Transverse colon (tissue), 4 donors: ENCODE measurements at places on chromosomes 6 and 20. TPM values are rescaled to one million over a fixed set of nuclear protein-coding genes. Genes with fewer than 3 reads are reported as not detected.
A peak's percentile ranks its signal among the peaks of the same experiment; 100 is the strongest.

The KCNS1 gene
- total RNA-seq: 0.55 TPM

The NELFCD gene
- total RNA-seq: 43.7 TPM

DNA sequence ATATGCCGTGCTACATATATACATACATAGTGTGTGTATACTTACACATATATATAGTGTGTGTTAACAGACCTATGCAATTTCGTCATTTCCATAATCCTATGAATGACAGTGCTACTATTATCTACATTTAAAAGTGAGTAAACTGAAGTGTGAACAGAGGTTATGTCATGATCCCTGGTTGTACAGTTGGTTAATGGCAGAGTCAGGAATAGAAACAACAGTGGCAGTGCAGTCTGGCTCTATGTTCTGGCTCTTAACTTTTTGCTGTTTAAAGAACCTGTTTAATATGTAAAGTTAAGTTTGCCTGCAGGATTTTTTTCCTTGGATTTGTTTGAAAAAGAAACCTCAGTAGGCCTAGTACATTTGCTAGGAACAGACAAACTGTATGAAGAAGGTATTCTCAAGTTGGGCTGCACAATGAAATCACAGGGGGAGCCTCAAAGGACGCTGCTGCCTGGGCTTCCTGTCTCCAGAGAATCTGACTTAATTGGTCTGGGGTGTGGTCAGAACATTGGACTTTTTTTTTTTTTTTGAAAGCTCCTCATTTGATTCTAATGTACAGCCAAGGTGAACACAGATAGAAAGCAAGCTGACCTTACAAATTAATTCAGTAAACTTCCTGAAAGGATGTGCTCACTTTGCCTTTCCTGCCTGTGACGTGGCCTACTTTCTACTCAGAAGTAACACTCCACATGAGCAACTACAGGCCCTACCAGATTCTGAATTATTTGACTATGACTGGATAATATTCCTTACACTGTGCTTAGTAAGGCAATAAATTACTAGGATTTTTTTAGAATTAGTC, 29.4 kb downstream of the PLCB1 start:
- no peak for DNase-seq

DNA sequence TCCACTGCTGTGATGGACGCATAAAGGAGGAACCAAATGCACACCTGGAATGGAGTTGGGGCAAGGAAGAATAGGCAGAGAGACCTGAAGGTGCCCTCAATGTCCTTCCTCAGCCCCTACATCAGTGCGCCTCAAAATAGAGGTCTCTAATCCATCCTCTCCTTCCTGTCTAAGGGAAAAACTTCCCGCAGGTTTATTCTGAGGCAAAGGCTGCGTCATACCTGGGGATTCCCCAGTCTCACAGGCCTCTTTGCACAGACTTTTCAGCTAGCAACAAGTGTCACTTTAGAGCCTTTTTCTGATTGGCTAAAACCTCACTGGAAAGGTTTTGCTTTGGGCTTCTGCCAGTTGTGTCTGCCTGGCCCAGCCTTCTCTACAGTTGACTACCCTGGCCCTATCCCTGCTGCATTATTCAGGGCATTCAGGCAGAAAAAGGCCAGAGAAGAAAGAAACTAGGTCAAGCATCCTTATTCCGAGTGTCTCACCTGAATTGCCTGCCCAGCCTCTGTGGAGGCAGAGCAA, 1.8 kb upstream of the HLA-DQB1 start:
- DNase-seq: peak; percentile 26

DNA sequence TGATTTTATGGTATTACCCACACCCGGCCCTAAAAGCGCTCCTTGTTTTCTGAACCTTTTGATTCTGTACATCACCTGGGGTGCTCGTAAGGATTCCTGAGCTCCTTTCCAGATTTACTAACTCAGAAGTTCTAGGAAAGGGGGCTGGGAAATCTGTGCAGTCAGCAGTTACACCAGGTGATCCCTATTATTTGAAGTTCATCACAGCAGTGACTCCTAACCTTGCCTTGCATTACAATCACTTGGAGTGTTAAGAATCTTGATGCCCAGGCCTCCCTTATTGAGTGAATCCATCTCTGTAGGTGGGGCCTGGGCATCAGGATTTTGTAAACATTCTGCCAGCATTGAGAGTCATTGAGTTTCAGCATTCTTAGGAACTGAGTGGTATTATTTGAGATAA, 44.7 kb downstream of the BMP6 start:
- DNase-seq: no peak

The MYH7B gene
- total RNA-seq: 0.41 TPM

DNA sequence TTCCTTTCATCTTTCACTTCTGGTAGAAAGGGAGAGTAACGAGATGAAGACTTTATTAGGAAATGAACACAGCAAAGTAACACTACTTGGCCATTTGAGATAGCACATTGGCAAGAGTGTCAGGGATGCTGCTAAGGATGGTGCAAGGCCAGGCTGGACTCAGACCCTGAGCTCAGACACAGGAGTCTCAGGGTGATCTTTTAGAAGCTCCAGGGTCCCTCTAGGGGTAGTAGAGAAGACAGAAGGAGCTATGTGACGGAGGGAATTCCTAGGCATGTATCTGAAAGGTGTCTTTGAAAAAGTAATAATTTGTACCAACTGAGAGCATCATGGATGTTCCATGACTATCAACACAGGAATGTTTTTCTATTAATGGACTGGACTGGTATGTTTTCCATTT, 436.5 kb downstream of the DHX35 start:
- DNase-seq: no peak

The HTR1E gene
- not detected for total RNA-seq

GRCh38 chr20:63225082-63225454, 9.1 kb upstream of the YTHDF1 start:
- DNase-seq: no peak

DNA sequence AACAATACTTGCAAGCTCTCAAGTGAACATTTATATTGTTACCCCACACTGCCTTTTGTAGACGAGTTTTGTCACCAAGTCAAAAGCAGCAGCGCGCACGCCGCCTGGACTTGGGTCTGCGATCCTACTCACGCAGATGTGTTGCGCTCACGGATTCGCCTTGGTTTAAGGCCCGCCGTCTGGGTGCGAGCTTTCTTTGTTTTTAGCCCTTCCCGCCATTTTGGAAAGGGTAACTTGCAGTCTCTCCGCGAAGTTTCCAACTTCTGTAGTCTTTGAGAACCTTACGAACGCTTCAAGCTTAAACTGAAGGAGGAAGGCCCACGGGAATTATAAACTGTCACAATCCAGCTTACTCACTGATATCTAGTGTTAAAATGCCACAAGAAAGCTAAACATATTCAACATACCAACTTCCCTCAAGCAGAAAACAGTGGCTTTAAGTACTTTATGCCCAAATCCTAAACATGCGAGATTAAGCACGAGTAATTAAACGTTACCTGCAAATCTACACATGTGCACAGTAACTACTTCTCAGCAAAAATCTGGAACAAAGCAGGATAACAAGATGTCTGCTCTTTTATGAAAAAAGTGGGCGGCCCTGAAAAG, 80.4 kb upstream of the BTN3A2 start:
- peak; percentile 69 for DNase-seq

DNA sequence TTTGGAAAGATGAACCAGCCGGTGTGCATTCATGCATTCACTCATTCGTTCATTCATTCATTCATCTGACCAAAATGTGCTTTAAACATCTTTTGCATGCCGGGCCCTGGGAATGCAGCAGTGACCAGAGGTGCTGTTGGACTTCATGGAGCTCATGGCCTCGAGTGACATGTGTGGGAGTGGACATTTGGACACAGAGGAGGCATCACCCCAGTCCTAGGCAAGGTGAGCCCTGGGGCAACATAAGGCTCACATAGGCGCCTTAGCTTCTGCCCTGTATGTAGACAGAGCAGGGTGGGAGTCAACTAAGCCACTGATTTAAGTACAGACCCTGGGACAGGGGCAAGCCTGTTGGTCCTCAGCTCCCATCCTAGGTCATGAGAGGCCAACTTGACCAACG, 71.6 kb downstream of the STK35 start:
- DNase-seq: no peak

GRCh38 chr20:7232796-7233195, 465.3 kb downstream of the BMP2 start:
- no peak for DNase-seq

- DNase-seq: no peak
These were observed 47.2 kb downstream of the TRIM38 start for GRCh38 chr6:26009817-26010216.

DNA sequence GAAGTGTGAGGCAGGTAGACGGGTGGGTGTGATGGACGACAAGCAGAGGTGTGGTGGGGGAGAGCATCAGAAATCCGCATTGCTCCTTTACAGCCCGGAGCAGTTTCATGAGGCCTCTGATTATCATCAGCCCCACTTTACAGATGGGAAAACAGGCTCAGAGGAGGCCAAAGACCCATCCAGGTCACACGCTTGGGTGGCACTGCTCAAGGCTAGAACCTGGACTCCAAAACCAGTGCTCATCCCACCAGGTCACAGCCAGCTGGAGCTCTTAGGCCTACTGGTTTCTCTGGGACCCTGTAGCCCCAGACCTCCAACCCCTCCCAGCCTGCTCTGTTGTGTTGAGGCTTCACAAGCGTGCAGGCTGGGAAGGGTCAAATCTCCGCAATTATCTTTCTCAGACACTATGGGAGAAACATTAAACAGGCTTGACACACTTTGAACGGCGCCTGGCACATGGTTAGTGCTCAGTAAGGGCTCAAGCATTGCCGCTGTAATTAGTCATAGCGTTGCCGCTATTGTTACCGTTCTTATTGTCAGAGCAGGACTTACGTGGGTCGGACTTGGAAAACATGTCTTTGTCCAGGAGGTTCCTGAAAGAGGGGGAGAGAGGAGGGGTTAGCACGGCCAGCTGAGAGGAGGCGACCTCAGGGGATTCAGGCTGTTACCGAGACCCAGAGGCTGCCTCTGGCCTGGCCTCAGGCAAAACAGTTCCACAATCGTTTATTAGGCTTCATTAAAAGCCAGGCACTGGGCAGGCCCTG, 16.6 kb downstream of the CPNE5 start:
- DNase-seq: no peak

- DNase-seq: peak; percentile 60
These were observed 92.6 kb upstream of the SOX4 start for GRCh38 chr6:21501021-21501354.

DNA sequence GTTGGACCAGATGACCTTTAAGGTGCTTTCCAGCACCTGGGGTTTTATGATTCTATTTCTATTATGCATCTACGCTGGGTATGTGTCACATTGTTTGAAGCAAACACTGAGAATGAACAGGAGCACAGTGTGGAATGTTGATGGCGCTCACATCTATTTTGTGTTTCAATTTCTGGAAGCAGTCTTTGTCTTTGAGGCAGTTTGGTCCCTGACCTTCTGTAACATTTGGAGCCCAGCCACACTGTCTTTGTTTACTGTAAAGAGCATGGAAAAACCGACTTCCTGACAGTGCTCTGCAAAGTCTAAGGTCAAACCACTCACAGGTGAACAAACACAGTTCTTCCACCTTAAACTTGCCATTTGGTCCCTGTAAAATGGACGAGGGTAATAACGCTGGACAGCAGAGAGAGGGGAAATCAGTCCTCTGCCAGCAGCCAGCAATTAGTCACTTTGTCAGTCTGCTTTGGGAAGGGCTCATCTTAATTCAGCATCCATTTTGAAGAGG, 155.5 kb downstream of the PRL start:
- DNase-seq: no peak

The RSPO4 gene
- total RNA-seq: not detected

GRCh38 chr6:154292066-154292465, 64.5 kb downstream of the IPCEF1 start:
- DNase-seq: no peak

The SGK2 gene
- 173 TPM for total RNA-seq

GRCh38 chr6:44972709-44973108, 355.4 kb upstream of the RUNX2 start:
- no peak for DNase-seq

DNA sequence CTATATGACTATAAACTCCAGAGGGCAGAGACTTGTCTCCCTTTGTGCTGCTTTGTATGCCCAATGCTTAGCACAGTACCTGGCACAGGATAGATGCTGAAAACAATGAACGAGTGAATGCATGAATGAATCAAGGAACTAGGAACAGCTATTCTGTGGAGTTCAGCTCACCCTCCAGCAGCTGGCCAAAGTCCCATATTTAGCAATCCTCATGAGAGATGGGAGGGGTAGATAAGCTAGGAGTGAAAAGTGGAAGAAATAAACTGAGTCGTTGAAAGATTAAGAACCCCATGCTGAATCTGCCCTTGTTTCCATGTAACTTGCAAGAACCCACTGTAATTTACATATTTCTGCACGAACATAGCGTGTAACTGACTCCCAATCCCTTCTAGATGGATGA, 106.5 kb downstream of the MAFB start:
- peak; percentile 40 for DNase-seq
